ENCODE measurements at places on chromosomes 3 and 15.

- DNase-seq = no peak
Measured at GRCh38 chr15:68289621-68290352, 12.2 kb downstream of the FEM1B start.

- DNase-seq = no peak
Measured at GRCh38 chr3:160052385-160053047, 63.9 kb downstream of the IL12A start.

GRCh38 chr15:25690673-25691543, 172.2 kb downstream of the ATP10A start:
- DNase-seq = no peak

DNA sequence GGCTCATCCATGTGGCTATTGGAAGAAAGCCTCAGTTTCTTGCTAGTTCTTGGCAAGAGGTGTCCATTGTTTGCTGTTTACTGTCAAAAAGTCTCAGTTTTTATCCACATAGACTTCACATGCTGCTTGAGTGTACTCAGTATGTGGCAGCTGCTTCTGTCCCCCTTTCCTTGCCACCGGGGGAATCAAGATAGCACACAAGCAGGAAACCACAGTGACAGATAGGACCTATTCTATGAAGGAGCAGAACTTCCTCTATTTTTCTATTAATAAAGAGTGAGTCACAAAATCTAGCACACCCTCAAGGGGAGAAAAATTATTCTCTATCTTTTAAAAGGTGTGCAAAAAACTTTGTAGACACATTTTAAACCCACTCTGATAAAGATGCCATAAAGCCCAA, 121.4 kb upstream of the GMNC start:
- DNase-seq = no peak

- DNase-seq = no peak
Measured at GRCh38 chr15:48548455-48548854, 97.1 kb downstream of the FBN1 start.

GRCh38 chr3:183807209-183807728, 18.1 kb downstream of the MAP6D1 start:
- no peak for DNase-seq

GRCh38 chr3:107561980-107562379, 39.2 kb downstream of the BBX start:
- DNase-seq = no peak

GRCh38 chr3:122021811-122022401, at the start of gene ILDR1:
ILDR1 (minus strand) TSS chr3:122022247; CDS start chr3:122022077, 170 bp downstream.
- DNase-seq = no peak

DNA sequence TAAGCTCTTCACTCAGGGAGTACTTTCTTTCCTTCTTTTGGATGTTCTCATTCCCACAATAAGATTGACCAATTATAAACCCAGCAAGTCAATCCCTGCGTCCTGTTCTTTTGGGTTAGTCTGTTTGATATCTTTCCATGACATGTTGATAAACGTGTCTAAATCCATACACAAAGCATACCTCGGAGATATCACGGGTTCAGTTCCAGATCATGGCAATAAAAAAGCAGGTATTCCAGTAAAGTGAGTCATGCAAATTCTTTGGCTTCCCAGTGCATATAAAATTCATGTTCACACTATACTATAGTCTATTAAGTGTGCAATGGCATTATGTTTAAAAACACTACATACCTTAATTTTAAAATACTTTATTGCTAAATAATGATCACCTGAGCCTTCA, 667.7 kb downstream of the MAGI1 start:
- no peak for DNase-seq

Data from stimulated activated CD8-positive, alpha-beta memory T cell treated with anti-CD3 and anti-CD28 coated beads, Interleukin-4, amount 100 ng/mL, for 4 hours (primary cell).